Activated T-helper 1 cell treated with anti-CD3 and anti-CD28 coated beads, Interleukin-12 subunit alpha, Interleukin-12 subunit beta, Interleukin-2, Interleukin-4 antibody, amounts not matched to agents 30 ng/mL and 10 ng/mL and 1 ng/mL, durations not matched to agents 14 hours and 24 hours and 36 hours (primary cell): ENCODE measurements at places on chromosomes 2 and 18.

DNA sequence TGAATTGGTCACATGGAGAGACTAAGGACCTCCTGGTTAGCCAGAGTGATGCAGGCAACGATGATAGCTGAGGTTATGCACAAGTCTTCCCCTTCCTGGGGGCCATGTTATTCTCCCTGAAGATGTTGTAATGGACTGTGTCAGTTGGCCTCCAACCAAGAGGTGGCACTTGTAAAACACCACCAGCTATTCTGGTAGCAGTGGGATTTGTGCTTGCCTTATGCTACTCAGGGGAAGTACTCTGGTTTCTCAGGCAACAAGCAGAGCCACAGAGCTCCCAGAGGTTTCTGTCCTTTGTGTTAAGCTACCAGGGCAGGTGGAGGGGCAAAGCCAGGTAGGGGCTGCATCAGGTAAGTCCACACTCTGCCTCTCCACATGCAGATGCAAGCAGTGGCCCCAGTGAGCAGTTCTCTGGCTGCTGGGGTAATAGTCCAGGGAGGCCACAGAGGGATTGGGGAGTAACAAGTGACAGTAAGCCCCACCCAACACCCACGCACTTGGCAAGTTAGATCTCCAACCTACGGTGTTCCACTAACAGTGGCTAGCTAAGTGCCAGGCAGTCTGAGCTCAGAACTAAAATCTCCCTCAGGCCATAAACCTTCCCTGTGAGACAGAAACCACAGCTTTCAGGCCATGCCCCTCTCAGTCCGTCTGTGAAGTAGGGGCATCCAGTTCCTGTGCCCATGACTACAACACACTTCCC, 99.7 kb downstream of the RND3 start:
- DNase-seq: no peak

- no peak for DNase-seq
These were observed 12.9 kb upstream of the MC5R start for GRCh38 chr18:13810950-13811485.

GRCh38 chr2:196275646-196276352, 104.4 kb upstream of the STK17B start:
- DNase-seq: no peak

DNA sequence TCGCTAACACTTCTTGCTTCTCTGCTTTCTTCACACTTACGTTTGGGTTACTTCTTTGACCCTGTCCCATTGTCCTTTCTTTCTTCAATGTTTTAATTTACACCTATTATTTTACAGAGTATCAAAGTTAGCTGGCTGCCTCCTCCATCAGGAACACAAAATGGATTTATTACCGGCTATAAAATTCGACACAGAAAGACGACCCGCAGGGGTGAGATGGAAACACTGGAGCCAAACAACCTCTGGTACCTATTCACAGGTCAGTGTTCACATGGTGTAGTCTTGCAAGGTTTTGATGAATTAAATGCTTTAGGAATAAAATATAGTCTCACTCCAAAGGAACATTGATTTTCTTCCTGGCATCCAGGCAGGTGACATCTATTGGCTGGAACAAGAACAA, 919.0 kb downstream of the MBD2 start:
- DNase-seq: no peak

GRCh38 chr2:19442731-19443130, 84.3 kb upstream of the OSR1 start:
- no peak for DNase-seq

- DNase-seq: no peak
These were observed 392.1 kb downstream of the CDH19 start for GRCh38 chr18:66211749-66212148.

DNA sequence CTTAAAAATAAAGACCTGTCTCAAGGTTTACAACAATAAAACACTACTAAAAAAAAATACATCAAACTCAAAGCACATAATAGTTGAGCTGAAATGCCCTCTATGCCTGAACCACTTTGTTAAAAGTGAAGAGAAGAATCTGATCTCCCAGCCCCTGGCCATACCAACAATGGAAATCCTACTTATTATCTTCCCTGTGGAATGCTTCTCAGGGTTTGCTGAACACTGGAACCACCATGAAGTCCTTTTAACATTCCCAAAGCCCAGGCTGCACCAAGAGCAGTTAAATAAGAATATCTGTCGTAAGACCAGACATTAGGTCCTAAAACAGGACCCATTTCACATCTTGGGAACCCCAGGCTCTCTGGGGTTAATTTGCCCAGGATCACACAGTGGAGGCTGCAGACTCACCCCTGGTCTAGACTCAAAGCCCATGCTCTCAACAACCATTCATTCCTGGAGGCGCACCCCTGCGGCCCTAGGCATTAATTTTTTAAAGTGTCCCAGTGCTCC, 285.8 kb downstream of the STK39 start:
- DNase-seq: no peak

DNA sequence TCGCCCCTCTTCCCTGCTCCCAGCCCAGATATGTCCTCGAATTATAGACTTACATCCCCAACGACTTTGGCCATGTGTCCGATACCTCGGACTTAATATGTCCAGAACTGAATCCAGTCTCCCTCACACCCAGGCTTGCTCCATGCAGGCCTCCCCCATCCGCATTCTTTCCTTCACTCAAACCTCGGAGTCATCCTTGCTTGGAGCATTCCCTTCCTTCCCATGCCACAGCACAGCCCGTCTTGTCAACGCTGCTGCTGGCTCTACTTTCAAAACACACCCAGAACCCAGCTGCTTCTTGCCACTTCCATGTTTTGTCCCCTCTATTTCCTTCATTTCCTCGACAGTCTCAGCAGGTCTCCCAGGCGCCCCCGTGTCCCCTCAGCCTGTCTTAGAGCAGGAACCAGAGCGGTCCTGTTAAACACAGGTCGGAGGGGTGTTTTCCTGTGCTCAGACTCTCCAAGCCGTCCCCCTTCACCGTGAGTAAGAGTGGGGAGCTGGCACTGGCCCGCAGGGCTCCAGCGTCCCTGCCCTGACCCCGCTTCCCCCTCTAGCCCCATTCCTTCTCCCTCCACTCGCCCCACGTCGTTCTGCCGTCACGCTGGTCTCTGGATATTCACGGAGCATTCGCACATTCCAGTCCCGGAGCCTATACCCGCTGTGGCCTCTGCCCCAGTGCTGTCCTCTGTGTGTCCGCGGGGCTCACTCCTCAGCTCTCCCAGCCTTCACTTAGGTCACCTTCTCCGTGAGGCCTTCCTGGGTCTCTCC, 54.4 kb downstream of the VAPA start:
- DNase-seq: no peak

DNA sequence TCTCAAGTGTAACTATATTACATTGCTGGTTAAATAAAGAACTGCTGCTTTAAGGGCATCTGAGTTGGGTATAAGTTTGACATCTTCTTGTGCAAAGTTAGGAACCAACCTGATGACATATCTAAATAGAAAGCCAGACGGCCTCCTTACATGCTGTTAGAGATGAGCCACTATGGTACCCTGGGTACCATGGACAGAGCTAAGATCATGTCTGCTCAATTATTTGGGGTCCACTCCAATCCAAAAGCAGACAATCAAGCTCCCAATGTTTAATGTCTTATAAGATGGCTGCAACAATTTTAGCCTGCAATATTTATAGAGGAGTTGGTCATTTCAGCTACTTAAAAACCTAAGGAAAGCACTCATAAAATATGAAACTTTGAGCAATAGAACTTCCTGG, 86.2 kb downstream of the UPP2 start:
- DNase-seq: no peak

GRCh38 chr2:200860092-200860795, 4.2 kb downstream of the CLK1 start:
- DNase-seq: no peak
